ENCODE measurements at places on chromosomes 6 and 20. TPM values are rescaled to one million over a fixed set of nuclear protein-coding genes. Genes with fewer than 3 reads are reported as not detected.

The PLN gene
- polyA plus RNA-seq, result not detected

The LAMP5 gene
- polyA plus RNA-seq, result not detected

The OR2H2 gene
- polyA plus RNA-seq, result not detected

The RCAN2 gene
- not detected for polyA plus RNA-seq

The TMC2 gene
- polyA plus RNA-seq, result not detected

All from A549 (cell line).